Natural killer cell (primary cell): ENCODE measurements at places on chromosomes 16 and 17. TPM values are rescaled to one million over a fixed set of nuclear protein-coding genes. Genes with fewer than 3 reads are reported as not detected.

The KRTAP17-1 gene
- total RNA-seq: not detected

The WFIKKN2 gene
- total RNA-seq: not detected

The CNTNAP4 gene
- total RNA-seq: not detected

The OMG gene
- total RNA-seq: 2.8 TPM

The KRT28 gene
- total RNA-seq: not detected

The RND2 gene
- total RNA-seq: 0.12 TPM

The HOXB3 gene
- total RNA-seq: 15.3 TPM

- H3K4me1 ChIP-seq: peaks cover 6% of the 10 kb centered on the region
- no peak overlapping the region for H3K4me3 ChIP-seq
- no peak for DNase-seq
- H3K27ac ChIP-seq: no peak overlapping the region
- H3K36me3 ChIP-seq: no peaks in the 10 kb centered on the region
Measured at GRCh38 chr16:12011565-12011964, 35.0 kb downstream of the SNX29 start.

DNA sequence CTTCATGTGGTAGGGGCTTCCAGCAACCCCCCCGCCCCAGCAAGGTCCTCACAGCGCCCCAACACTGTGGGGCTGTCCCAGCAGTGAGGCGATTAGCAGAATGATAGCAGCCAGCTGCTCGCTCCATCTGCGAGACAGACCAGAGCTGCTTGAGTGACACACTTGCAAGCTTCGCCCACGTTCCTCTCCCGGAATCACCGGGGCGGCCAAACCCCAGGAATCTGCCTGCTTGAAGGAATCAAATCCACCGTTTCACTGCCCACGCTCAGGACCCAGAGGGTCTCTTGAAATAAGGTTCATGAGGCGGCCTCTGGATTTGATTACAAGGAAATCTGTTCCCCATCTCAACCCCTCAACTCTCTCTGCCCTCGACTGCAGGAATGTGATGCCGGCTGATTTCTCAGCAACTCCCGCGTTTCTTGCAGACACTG, 356.0 kb downstream of the C16orf95 start:
- no peak for DNase-seq
- no peak overlapping the region for H3K27ac ChIP-seq
- H3K4me1 ChIP-seq: peaks cover 5% of the 10 kb centered on the region
- H3K27me3 ChIP-seq: no peaks in the 10 kb centered on the region
- H3K36me3 ChIP-seq: no peaks in the 10 kb centered on the region

GRCh38 chr17:42387661-42388380, 421 bp downstream of the STAT3 start:
- peak overlapping the region; percentile 99 for H3K27ac ChIP-seq
- no peaks in the 10 kb centered on the region for H3K27me3 ChIP-seq
- H3K4me1 ChIP-seq: peaks cover 9% of the 10 kb centered on the region
- H3K4me3 ChIP-seq: peak overlapping the region; percentile 87
- DNase-seq: peak; percentile 47
- H3K36me3 ChIP-seq: no peaks in the 10 kb centered on the region

- DNase-seq: no peak
- no peak overlapping the region for H3K4me3 ChIP-seq
- H3K36me3 ChIP-seq: no peaks in the 10 kb centered on the region
- H3K27me3 ChIP-seq: peaks cover 4% of the 10 kb centered on the region
- peaks cover under 1% of the 10 kb centered on the region for H3K4me1 ChIP-seq
Measured at GRCh38 chr16:89009343-89010209, 32.6 kb upstream of the CBFA2T3 start.

- no peak overlapping the region for H3K27ac ChIP-seq
- H3K27me3 ChIP-seq: no peaks in the 10 kb centered on the region
- no peak overlapping the region for H3K4me3 ChIP-seq
- peaks cover 46% of the 10 kb centered on the region for H3K36me3 ChIP-seq
- no peaks in the 10 kb centered on the region for H3K4me1 ChIP-seq
- DNase-seq: no peak
Measured at GRCh38 chr16:58716468-58716867, 17.6 kb downstream of the GOT2 start.

GRCh38 chr17:60947100-60947499, 269.4 kb downstream of the BCAS3 start:
- no peaks in the 10 kb centered on the region for H3K4me1 ChIP-seq
- H3K4me3 ChIP-seq: no peak overlapping the region
- H3K27ac ChIP-seq: no peak overlapping the region
- H3K36me3 ChIP-seq: no peaks in the 10 kb centered on the region
- no peaks in the 10 kb centered on the region for H3K27me3 ChIP-seq

DNA sequence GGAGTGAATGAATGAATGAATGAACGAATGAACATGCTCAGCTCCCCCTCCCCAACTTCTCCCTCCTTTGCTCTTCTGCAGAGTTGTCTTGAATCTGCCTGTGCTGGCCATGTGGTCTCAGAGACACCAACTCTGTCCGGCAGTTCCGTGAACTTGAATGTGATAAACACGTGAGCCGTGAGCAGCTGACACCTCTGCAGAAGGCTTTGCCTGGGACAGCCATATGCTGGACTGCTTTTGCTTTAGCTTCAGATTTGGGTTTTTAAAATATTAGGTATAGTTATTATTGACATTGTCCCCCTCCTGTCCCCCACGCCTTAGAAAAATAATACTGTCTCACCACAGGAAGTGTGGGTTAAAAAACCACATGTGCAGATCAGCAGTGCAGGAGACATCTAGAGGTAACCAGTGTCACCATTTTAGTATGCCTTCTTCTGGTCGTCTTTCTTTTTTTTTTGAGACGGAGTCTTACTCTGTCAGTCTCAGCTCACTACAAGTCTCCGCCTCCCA, 83.8 kb downstream of the ABCC1 start:
- H3K27ac ChIP-seq: peak overlapping the region; percentile 1
- H3K27me3 ChIP-seq: no peaks in the 10 kb centered on the region
- H3K4me1 ChIP-seq: peaks cover 25% of the 10 kb centered on the region
- peaks cover 24% of the 10 kb centered on the region for H3K36me3 ChIP-seq
- DNase-seq: peak; percentile 28
- H3K4me3 ChIP-seq: no peak overlapping the region

DNA sequence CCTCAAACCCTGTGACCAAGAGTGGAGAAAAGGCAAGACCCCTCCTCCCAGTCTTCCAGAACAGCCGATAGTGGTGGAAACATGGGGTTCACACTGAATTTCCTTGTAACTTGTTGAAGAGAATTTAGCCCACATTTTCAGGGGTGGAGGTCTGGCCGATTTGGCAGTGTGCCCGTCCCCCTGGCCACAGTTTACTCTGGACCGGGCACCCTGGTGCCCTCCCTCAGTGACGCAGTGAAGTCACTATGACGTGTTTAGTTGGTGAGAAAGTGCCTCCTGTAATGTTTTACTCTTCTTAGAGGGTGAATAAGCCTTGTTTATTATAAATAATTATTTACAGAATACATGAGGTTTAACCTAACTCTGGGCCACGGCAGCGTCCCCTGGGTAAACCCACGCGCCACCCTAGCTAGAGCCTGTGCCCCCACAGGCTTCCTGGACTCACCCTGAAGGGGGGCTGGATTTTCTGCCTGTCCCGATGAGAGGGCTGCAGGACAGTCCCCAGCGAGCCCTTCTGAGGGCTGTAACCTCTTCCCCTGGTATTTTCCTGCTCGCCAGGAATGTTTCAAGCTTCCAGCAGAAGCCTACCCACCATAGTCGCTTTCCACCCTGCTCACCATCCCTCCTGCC, 316.9 kb downstream of the SEC14L1 start:
- H3K36me3 ChIP-seq: peaks cover 5% of the 10 kb centered on the region
- H3K4me3 ChIP-seq: no peak overlapping the region
- H3K27me3 ChIP-seq: no peaks in the 10 kb centered on the region
- peaks cover 100% of the 10 kb centered on the region for H3K4me1 ChIP-seq
- H3K27ac ChIP-seq: peak overlapping the region; percentile 85
- DNase-seq: peak; percentile 67

DNA sequence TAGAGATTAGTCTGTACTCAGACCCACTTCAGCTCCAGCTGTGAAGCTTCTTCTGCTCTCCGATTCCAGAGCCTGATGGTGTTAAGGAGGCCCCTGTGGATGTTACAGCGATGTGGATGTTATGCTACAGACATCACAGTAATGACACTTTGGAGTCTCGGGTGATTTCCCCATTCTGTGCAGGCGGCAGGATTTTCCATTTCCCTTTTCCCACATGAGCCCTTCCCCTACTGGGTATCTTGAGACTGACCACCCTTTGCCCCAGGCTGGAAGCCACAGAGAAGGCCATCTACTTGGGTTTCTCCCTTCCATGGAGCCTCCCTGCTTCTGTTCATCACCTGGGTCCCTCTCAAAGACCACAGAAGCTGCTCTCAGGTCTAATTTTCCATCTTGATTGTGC, 78.3 kb downstream of the KCNJ12 start:
- DNase-seq: no peak
- peaks cover 17% of the 10 kb centered on the region for H3K4me1 ChIP-seq
- H3K4me3 ChIP-seq: no peak overlapping the region
- no peak overlapping the region for H3K27ac ChIP-seq
- no peaks in the 10 kb centered on the region for H3K27me3 ChIP-seq

DNA sequence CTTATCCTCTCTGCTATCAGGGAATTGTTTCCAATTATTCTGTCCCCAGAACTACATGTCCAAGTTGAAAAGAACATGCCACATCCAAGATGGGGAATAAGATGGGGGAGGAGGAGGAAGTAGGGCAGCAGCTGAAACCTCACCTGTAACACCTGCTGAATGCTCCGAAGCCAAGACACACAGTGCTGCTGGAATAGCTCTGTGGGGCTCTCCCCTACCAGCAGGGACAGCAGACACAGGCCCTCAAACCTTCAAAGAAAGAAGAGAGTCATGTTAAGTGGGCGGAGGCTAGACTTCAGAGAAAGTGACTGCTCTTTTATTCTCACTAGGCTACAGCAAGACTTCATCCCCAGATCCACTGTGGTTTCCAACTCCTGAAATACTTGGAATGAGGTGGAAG, 13.2 kb downstream of the PELP1 start:
- no peak for DNase-seq
- H3K27me3 ChIP-seq: no peaks in the 10 kb centered on the region
- peaks cover 6% of the 10 kb centered on the region for H3K36me3 ChIP-seq
- no peak overlapping the region for H3K27ac ChIP-seq
- H3K4me3 ChIP-seq: no peak overlapping the region
- H3K4me1 ChIP-seq: peaks cover 3% of the 10 kb centered on the region

DNA sequence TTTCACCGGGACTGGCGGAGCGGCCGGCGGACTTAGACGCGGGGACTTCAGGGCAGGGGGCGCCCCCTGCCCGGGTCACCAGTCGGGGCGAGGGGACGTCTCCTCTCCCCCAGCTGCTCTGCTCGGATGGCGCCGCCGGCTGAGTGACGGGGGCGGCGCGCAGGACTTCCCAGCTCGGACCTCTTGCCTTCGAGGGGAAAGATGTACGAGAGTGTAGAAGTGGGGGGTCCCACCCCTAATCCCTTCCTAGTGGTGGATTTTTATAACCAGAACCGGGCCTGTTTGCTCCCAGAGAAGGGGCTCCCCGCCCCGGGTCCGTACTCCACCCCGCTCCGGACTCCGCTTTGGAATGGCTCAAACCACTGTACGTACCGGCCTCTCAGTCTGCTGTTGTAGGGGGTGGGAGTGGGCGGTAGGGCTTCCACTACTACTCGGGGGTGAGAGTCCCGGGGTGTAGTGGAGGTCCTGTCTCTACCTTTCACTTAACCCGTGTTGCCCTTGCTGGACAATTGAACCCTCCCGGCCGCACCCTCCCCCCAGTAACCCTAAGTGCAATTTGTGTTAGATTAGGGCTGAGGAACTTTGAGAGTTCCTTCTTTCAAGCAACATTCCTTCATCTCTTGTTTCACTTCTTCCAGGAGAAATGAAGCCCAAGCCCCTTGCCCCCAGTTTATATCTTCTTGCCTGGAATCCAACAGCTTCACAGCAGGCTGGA, 21.9 kb downstream of the GJD3 start:
- peaks cover 6% of the 10 kb centered on the region for H3K36me3 ChIP-seq
- peak overlapping the region; percentile 13 for H3K27ac ChIP-seq
- peaks cover 92% of the 10 kb centered on the region for H3K4me1 ChIP-seq

DNA sequence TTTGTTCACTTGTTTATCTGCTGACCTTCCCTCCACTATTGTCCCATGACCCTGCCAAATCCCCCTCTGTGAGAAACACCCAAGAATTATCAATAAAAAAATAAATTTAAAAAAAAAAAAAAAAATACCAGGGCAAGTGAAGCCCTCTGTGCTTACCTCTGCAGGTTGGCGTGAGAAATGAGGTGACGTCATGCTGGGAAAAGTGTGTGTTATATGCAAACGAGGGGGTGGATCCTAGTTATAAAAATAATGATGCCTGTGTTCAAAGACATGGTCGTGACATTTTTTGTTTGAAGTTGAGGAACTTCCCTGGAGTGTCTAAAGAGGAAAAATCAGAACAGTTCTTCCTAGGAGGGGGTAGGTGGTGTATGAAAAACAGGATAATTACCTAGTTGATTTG, 20.2 kb downstream of the TMC7 start:
- H3K27ac ChIP-seq: no peak overlapping the region
- no peak overlapping the region for H3K4me3 ChIP-seq
- H3K36me3 ChIP-seq: no peaks in the 10 kb centered on the region
- H3K4me1 ChIP-seq: no peaks in the 10 kb centered on the region
- no peak for DNase-seq

DNA sequence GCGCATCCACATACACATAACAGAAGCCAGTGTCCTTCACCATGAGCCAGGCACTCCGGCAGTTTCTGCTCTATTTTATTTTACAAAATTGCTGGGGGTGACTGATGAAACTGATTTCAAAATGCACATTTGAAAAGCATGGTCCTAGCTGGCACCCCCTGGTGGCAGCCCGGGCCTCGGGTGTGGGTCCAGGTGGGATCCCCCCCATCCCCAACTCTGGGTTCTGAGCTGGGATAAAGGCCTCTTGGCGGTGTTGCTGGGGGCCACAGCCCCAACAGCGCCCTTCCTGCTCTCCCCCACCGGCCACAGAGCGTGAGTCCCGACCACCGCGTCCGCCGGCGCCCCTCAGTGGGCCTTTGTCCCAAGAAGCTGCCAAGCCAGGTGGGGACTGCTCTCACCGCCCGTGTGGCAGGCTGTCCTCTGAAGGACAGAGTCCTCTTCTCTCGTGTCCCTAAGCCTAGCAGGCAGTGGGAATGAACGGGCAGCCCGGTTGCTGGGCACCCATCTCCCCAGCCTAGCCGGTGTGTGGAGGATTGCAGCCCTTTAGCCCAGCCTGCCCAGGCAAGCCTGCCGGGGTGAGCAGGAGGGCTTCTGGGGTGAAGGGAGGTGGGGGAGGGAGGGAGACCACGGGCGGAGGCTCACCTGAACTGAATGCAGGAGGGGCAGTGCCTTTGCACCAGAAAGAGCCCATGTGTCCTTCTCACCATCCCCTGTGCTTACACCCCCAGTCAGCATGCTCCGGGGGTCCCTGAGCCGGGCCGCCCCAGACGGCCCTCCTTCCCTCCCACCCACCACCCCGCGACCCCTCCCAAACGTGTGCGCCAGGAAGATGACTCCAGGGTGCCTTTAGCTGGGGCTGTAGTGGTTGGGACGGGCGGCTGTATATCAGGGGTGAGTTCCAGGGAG, 898 bp downstream of the SNAI3 start:
- H3K4me3 ChIP-seq: peak overlapping the region; percentile 92
- no peaks in the 10 kb centered on the region for H3K27me3 ChIP-seq
- H3K36me3 ChIP-seq: peaks cover 6% of the 10 kb centered on the region
- peak; percentile 65 for DNase-seq
- H3K27ac ChIP-seq: peak overlapping the region; percentile 63

DNA sequence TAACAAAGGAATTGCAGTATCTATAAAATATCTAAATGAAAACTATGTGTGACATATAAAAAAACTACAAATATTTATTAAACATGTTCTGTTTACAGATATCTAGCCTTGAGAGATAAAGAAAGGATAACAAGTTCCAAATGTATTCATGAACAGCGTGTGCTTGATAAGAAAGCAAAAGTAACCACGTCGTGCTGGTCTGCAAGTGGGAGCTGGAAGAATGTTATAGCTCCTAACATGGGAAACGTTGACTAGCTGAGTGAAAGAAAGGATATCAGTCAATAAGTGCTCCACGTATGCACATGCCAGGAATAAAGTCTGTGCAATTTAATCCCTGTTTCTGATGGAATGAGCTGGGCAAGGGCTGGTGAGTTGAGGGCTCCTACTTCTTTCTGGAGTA, 71.2 kb upstream of the CDYL2 start:
- no peaks in the 10 kb centered on the region for H3K27me3 ChIP-seq
- H3K36me3 ChIP-seq: no peaks in the 10 kb centered on the region
- H3K4me3 ChIP-seq: no peak overlapping the region
- DNase-seq: no peak
